ENCODE measurements at places on chromosomes 12 and 14.
A peak's percentile ranks its signal among the peaks of the same experiment; 100 is the strongest.

GRCh38 chr12:105204916-105205315, 31.1 kb downstream of the APPL2 start:
- DNase-seq, result no peak

DNA sequence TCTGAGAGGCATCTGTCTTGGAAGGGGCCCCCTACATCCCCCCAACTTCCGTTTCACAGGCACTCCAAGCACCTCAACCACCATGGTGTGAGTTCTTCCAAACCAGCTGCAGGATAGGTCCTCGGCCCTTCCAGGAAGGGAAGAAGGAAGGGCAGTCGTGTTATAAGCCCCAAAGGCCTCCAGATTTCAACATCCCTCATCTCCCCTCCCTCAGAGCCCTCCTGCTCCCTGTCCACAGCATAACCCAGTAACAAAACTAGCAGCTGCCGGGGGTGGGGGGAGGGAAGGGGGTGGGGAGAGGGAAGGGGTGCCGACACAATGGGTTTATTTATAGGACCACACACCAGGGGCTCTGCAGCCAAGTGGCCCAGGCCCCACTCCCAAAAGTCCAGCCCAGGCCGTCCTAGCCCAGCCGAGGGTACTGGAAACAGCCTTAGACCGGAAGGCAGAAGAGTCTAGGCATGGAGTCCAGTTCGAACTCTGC, 18.3 kb downstream of the NCKAP5L start:
- no peak for DNase-seq

GRCh38 chr14:33163600-33163999, 224.9 kb downstream of the NPAS3 start:
- DNase-seq, result no peak

DNA sequence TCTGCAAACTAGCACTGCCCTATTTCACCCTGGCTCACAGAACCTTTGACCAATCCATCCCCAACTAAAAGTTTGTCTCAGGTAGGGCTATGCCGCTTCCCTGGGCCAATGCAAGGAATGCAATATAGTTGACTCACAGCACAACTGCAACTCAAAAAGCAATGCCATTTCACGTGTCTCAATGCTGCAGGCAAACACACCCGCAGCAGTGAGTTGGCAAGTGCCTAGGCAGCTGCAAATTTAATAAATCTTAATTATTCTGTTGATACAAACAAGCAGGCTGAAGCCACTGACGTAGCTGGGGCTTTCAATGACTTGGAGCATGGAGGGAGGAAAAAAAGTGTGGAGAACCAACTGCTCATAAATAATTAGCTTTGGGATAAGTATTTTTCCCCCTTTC, 87.9 kb downstream of the SYNE3 start:
- no peak for DNase-seq

GRCh38 chr12:52200086-52200780, 8.4 kb upstream of the KRT80 start:
- DNase-seq, result no peak

DNA sequence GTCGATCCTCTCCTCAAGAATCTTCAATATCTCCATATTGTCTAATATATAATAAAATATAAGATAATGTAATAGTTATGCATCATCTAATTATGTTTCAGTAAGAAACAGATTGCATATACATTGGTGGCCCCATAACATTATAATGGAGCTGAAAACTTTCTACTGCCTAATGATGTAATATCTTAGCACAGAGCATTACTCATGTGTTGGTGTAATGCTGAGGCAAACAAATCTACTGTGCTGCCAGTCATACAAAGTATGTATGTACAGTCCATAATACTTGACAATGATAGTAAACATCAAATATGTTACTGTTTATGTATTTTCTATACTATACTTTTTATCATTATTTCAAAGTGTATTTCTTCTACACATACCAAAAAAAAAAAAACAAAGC, 128.7 kb downstream of the CPNE8 start:
- DNase-seq, result no peak

DNA sequence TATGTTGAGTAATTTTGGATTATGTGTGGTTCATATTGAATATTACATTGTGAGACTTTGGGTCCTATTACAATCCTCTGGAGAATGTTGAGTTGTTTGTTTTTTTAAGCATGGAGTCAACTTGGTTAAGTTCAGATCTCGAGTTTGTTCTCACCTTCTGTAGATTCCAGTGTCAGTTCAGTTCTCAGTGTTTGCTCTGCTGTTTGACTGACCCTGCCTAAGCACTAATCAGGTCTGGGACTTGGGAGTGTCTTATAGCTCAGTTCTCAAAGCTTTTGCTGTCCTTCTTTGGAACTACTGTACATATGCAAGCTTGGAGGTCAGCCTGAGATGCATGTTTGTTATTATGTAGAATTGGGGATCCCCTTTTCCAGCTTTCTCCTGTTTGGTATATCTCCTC, 63.1 kb downstream of the DIP2B start:
- DNase-seq, result no peak

- no peak for DNase-seq
Measured at GRCh38 chr14:54818201-54819133, 84.2 kb downstream of the GCH1 start.

GRCh38 chr12:9755035-9755434, 5.7 kb downstream of the CD69 start:
- DNase-seq, result no peak

DNA sequence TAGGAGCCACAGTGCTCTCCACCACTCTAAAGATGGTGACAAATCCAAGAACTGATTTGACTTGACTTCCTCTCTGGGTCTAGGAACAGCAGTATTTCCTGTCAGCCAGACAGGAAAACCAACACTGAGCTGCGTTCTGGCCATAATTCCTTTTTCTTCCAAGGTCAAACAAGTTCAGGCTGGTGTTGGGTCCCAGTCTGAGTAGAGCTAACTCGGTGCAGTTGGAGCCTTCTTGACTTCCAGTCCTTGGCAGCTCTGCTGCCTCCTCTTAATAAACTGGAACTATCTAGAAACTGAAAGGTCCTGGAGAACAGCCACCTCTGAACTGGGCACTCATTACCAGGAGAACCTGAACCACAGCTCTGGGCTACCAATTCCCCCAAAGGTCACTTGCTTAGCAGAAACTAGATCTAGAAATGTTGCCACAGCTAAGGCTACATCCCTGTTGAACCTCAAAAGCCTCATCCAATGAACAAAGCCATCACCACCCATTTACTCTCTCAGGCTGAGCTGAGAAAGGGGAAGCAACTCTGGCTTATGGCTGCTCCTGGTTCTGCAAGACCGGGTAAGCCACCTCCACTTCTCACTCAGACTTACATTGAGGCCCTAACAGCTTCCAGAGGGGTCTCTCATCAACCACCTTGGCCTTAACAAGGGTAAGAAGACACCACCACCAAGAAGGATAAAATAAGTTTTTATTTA, 27.7 kb downstream of the MAX start:
- no peak for DNase-seq

DNA sequence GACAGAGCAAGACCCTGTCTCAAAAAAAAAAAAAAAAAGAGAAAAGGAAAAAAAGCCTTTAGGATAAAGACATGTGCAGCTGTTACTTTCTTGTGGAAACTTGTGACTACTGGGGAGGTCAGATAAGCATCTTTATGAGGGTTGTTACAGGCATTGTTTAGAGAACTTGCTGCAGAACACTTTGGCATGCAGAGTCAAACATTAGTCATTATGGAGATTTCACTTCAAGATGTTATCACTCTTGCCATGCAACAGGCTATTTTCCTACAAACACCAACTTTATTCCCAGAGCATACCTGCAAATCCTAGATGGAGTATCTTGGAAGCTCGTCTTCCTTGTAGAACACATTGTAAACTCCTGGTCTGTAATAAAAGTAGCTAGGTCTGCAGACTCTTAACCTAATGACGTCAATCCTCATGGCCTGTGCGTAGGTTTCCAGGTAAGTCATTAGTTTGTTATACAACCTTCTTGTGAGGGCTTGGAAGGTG, 36.3 kb upstream of the WDR89 start:
- no peak for DNase-seq

DNA sequence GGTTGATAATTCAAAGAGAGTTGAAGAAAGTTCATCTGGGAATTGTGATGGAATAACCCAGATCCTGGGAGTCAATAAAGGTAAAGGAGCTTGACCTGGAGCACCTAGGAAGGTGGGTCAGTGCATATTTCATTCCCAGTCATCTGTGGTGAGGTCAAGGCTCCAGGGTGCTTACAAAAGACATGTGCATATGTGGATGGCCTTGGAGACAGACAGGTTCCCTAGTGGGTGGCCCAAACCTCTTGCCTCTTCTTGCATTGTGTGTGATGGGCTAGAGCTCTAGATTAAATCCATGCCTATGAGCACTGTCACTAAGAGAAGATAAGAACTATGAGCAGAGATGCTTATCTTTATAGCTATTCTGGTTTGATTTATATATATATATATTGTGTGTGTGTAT, 75.5 kb upstream of the CISTR start:
- no peak for DNase-seq

DNA sequence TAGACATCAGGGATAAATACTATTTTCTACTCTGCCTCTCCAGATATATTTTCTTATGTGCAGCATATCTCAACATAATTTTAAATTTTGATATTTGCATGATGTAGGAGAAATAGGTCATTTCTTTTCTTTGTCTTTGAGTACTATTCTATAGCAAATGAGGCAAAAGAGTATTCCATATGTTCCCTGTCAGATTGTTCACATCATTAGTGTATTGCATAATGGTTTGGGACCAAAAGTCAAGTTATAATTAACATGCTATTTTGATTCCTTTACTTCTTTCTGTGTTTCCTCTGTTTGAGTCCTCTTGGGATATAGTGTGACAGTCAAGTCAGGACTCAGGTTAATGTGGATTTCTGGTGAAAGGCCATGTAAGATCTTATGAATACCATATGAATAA, 864.6 kb upstream of the FBXO33 start:
- no peak for DNase-seq

DNA sequence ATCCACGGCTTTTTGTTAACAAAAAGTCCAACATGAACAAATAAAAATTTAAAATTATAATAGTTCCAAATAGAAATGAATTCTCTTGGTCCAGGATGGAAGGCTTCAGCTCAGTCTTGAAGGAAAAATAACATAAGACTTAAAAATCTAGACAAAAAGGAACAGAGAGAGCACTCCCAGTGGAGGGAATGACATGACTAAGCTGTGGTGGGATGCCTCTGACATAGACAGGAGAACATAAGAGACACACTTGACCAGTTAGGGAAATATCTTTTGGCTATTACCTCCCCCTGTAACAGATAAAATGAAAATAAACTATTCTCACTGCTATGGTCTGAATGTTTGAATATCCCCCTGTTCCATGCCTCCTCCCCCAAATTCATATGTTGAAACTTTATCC, 106.8 kb downstream of the BBS10 start:
- DNase-seq, result no peak

GRCh38 chr14:105197211-105197641, 16.1 kb upstream of the NUDT14 start:
- DNase-seq, result no peak

GRCh38 chr14:75088566-75089373, 19.3 kb downstream of the ZC2HC1C start:
- DNase-seq, result no peak

DNA sequence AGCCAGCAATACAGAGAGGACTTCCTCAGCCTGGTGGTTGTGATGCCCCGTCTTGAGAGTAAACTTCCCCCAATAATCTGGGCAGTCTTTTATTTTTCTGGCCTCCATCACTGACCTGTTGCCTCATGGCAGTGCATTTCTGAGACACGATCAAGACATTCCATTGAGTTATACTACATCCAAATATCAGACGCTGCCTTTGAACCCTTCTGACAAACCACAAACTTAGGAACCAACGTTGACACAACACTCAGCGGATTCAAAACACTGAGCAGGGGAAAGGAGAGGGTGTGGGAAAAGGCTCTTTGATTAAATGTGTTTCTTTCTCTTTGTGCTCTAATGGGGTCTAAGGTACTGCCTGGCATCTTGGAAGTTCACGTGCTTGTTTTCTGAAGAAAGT, 100.7 kb upstream of the TBX5 start:
- DNase-seq, result no peak

DNA sequence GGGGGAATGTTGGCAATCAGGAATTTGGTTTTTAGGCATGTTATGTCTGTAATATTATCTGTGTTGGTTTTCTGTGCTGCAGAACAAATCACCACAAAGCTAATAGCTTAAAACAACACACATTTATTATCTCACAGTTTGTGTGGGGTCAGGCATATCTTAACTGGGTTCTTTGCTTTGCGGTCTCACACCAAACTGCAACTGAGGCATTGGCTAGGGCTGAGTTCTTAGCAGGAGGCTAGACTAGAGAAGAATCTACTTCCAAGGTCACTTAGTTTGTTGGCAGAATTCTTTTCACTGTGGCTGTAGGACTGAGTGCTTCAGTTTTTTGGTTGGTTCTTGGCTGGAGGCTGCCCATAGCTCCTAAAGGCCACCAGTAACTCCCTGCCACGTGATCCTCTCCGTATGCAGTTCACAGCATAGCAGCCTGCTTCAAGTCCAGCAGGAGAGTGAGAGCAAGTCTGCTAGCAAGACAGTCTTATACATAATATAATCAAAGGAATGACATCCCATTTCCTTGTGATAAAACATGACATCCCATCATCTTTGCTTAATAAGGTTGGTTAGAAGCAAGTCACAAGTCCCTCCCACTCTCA, 21.6 kb downstream of the ATF1 start:
- DNase-seq, result no peak

GRCh38 chr14:71465316-71465715, 466.9 kb upstream of the RGS6 start:
- no peak for DNase-seq

GRCh38 chr12:95484524-95484923, 10.6 kb downstream of the METAP2 start:
- DNase-seq, result no peak

- no peak for DNase-seq
Measured at GRCh38 chr12:97713270-97713669, 250.7 kb downstream of the RMST start.

GRCh38 chr12:31967539-31967938, 8.3 kb downstream of the RESF1 start:
- no peak for DNase-seq

DNA sequence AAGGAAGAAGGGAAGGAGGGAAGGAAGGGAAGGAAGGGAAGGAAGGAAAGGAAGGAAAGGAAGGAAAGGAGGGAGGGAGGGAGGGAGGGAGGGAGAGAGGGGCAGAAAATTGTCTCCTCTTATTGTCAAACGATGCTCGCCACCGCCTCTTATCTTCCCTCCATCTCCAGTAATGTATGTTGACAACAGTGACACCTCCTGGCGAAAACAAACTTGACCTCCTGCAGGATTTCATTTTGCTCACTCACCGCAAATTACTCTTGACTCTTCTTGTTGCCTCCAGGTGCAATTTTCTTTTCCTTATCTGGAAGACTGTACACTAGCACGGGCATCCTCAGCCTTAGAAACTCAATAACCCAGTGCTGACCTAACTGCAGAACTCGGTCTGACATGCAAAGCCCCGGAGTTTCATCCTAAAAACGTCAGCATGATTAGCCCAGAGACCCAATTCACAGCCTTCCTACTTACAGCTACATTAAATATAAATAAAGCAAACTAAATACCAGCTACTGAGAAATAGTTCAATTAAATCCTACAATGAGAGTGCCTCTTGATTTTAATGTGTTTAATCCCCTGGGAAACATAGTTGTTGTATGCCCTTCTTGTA, 512.4 kb upstream of the TMPO start:
- peak; percentile 30 for DNase-seq

Measured in breast epithelium (tissue), 4 donors.